T-helper 1 cell (primary cell): ENCODE measurements at places on chromosomes 2 and 18.

DNA sequence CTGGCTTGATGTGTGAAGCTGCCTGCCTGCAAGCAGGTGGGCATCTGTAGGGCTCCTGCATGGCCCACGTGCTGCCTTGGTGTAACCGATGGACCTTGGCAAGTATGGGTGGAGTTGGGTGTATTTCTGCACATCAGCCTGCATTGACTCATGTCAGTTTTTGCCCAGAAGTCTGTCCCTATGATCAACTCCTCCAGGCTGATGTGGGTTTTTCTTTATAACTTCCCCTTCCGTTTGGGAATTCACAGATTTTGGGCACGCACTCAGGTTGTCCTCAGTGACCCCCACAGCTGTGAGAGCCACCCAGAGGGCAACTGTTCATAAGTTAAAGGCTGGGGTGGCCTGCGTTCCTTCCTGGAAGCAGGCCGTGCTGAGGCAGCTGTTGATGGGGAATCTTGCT is 123.3 kb downstream of the NCK2 start:
- DNase-seq, result no peak

- DNase-seq, result no peak
Measured at GRCh38 chr2:147293991-147294824, 550.6 kb upstream of the ACVR2A start.

- no peak for DNase-seq
Measured at GRCh38 chr18:21703241-21703820, 1.2 kb downstream of the ABHD3 start.

DNA sequence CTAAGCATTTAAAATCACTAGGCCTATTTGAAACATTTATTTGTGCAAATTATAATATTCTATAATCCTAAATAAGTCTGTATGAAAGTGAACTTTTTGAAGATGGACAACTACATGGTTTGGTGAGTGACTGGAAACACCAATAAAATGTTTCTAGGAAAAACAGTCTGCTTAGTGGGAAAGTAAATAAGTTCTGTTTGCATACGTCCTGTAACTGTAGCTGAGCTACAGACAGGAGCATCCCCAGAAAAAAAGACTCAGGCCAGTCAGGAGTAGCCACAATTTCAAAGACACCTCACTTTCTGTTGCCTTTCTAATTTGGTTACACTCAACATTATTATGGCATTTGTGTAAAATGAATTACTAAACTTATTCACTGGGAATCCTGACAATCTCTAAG is 28.4 kb upstream of the KCNJ3 start:
- DNase-seq, result no peak

- peak; percentile 80 for DNase-seq
Measured at GRCh38 chr2:175880-176820, 87.7 kb downstream of the SH3YL1 start.

DNA sequence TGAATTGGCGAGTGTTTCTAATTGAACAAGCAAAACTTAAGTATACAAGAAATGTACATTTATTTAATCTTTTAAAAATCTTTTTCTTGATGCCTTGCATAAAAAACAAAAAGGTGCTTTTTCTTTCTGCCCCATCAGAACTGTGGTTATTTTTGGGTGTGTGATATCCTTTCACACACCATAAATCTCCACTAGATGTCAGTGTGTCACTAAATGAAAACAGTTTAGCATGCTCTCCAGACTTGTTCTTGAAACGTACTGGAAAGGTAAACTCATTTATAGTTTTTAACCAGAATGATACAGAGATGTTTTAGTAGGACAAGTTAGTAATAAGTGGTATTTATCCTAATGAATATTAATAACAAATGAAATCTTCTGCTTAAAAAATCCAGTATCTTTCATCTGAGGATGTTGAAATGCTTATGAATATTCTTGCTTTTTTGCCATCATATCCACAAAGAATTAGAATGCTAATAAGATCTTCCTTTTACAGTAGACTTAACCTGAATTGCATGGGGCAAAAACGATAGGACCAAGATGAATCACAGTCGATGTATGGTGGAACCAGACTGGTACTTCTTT is 96.8 kb downstream of the UBE2E3 start:
- peak; percentile 8 for DNase-seq

DNA sequence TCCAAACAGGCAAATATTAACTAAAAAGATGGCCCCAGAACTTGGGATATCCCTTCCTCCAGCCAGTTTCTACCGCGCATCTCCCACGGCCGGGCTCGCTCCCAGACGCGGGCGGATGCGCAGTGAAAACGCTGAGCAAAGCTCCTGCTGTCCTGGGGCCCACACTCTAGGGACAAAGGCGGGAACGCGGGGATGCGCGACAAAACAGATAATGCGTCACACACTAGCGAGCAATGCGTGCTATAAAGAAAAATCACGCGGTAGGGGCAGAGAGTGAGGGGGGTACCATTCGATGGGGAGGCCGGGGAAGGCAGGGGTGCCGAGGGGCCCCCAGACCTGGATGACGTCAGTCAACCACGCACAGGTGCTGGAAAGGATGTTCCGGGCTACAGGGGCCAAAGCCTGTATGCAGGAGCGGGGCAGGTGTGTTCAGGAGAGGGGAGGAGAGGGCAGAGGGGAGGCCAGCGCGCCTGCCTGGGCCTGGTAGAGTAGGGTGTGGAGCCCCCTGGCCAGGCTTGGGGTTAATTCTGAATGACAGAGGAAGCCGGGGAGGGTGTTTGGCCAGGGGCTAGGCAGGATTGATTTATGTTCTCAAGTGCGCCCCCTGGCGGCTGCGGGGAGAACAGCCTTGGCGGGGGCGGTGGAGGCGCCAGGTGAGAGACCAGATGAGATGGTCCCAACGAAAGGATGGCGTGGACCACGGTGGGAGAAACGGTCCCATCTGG is 14.9 kb upstream of the ITM2C start:
- DNase-seq, result peak; percentile 57
